ENCODE measurements at places on chromosomes 12 and 14.

GRCh38 chr12:27064397-27065342, 17.7 kb downstream of the C12orf71 start:
- no peak for DNase-seq

- DNase-seq = no peak
Observed at GRCh38 chr12:3436461-3437065, 54.4 kb upstream of the PRMT8 start.

- no peak for DNase-seq
Observed at GRCh38 chr14:24196071-24197055, 1.1 kb upstream of the TM9SF1 start.

DNA sequence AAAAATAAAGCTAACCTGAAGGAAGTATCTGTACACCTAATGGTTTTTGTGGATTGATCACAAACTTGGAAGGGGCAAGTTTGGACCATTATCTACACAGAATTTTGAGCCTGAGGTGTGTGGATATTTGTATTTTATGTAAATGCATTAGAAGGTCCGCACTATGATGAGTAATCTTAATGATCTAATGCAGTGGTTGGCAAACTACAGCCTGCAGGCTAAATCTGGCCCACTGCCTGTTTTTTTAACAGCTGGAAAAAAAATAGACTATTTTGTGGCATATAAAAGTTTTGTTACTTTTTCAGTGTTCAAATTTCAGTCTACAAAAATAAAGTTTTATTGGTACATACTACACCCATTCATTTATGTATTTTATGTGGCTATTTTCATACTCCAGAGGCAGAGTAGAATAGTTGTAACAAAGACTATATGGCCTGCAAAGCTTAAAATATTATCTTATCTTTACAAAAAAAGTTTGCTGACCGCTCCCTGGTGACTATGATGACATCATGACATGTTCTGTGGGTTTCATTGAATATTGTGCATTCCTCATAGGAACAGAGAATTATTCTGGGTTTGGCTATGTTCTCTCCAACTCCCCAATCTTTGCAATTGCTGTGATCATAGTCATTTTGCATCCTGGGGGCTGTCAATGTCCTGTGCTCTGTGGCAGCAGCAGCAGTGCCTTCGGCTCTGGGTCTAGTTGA, 962.6 kb upstream of the FBXO33 start:
- DNase-seq = no peak

GRCh38 chr14:49992448-49992847, 99.6 kb downstream of the ARF6 start:
- no peak for DNase-seq

GRCh38 chr14:105411985-105412770, 7.4 kb upstream of the MTA1 start:
- no peak for DNase-seq

GRCh38 chr12:11804130-11804529, 154.7 kb downstream of the ETV6 start:
- no peak for DNase-seq

DNA sequence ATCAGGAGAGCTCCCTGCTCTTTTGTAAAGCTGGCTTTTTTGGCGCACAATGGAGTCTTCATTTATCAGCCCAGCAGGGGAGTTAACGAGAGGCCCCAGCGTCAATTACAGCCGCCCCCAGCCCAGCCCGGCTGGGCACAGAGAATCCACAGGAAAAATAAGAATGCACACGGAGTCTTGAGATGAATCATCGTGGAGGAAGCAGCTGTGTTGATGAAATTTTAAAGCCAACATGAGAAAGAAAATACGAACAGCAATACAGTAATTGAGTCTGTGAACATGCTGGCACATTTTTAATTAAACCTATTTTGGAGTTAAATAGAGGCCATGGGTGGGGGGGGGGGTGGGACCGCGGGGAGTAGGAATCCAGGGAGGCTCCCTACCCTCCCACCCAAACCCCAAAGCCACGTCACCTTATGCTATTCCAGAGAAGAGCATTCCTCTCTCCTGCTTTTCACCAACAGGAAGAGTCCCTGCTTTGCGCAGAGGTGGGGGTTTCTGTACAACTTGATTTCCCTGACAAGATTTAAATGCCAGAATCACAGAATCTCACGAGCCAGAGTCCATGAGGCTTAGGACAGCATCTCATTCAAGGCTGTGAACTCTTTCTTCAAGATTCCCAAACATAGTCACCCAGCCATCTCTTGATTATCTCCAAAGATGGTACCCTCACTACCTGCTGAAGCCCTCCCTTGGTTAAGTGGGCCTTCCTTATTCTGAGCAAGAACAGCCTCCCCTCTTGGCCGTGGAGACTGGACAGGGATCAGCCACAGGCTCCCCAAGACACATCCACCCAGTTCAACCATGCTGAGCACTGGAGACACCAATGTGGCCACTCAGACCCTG, 50.3 kb downstream of the CCNK start:
- no peak for DNase-seq

DNA sequence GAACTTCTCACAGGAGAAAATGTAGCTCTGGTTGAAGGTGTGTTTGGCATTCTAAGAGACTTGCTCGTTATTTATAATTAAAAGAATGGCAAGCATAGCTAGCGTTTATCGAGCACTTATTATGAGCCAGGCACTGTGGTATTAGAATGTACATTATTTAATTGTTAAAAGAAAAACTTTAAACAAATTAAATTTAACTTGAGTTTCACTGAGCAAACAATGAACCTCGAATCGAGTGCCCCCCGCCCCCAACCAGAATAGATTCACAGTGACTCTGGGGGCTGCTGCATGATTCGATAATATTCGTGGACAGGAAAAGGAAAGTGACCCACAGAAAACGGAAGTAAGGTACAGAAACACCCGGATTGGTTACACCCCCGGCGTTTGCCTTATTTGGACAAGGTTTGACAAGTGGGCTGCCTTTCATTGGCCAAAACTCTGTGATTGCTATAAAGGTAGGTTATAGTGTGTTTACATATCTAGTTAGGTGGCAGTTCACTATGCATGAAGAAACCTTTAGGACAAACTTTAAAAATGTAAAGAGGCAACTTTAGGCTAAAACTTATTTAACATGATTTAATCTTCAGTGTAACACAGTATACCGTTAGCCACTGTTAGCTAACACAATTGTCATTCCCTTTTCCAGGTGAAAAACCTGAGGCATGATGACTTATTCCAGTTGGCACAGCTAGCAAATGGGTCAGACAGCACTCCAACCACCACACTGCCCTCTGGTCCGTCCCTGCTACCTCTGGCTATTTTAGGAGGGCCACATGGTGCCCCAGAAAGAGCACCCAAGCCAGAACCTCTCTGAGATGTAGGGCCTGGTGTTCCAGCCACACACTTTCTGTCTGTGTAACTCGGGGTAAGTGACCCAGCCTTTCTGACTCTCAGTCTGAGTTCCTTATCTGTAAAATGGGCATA, 7.1 kb downstream of the SCNN1A start:
- no peak for DNase-seq

DNA sequence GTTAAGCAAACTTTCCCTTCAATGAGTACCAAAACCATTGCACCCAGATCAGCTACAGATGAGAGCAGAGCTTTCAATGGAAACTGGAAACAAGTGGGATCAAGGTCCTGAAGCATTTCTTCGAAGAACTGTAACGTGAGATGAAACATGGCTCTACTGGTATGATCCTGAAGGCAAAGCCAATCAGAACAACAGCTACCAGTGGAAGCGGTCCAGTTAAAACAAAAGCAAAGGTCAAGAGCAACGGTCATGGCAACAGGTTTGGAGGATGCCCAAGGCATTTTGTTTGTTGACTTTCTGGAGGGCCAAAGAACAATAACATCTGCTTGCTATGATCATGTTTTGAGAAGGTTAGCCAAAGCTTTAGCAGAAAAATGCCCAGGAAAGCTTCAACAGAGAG, 137.9 kb upstream of the CPSF6 start:
- no peak for DNase-seq

DNA sequence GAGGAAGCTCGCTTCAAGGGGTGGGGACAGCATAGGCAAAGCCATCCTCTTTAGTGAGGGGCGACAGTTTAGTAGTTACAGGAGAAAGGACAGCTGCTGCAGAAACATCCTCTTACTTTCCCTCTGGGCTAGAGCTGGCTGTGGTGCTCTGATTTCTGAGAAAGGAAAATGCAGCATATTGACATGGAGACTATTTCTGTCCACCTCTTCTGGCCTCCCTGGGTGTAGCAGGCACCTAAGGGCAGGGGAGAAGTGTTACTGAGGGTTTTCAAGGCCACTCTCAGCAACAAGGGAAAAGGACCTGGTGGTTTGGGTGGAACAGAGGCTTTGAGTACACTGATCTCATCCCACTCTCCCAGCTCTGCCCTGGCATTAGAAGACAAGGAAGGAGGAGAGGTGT, 40.0 kb upstream of the CTDSP2 start:
- DNase-seq = no peak

DNA sequence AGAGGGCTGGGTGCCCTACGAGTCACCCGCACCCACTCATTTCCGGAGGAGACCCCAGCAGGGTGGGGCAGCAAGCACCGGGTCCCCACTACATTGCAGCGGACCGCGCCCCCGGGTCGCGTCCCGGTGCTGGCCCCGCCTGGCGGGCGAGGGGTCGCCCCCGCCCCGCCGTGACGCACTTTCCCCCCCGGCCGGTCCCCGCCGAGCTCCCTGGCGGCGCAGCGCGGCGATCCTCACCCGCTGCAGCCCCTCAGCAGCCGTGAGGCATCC, 106.1 kb downstream of the PRICKLE1 start:
- no peak for DNase-seq

DNA sequence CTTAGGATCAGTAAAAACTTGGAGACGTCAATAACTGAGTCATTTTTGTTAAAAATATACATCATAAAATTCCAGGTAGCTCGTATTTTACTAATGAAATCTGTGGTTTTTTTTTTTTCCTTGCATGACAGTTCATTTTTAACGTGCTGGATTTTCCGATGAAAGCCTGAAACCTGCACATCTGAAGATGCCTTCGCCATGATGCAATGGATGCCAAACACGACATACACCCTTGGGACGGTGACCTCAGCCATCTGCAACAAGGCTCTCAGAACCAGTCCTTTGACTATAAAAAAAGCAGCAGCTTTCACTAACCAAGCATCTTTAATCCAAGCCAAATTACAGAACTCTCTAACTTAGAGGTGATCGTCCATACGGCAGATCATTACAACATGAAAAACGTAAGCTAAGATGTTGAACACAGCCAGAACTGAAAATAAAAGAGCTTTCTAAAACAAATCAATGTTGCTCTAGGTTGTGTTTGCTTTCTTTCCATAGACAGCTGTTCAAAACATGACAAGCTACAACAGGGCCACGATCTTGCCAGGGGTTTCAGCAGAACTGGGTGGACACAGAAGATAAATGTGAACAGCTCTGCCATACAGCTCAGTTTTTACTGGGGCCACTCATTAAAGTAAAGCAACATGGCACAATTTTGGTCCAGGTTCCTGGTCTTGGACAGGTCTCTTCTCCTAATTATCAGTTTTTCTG, 7.8 kb downstream of the NIN start:
- DNase-seq = no peak

DNA sequence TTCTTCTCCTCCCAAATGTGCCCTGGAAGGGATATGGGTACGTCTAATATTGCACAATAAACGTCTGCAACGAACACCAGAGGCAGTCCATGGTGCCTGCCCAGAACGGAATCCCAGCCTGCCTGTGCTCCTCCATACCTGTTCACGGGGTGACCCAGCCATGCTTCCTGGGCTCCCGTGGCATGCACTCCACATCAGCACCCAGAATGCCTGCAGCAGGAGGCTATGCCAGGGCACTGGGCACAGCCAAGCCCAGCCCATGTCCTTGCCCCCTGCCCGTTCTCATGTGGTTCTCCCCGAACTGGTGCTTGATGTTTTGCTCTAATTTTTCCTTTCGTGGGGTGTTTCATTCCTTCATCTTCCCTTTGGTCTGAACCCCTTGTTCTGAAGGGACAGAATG, 404.3 kb downstream of the BCL11B start:
- no peak for DNase-seq

GRCh38 chr12:82225871-82226270, 132.3 kb downstream of the CCDC59 start:
- DNase-seq = no peak

DNA sequence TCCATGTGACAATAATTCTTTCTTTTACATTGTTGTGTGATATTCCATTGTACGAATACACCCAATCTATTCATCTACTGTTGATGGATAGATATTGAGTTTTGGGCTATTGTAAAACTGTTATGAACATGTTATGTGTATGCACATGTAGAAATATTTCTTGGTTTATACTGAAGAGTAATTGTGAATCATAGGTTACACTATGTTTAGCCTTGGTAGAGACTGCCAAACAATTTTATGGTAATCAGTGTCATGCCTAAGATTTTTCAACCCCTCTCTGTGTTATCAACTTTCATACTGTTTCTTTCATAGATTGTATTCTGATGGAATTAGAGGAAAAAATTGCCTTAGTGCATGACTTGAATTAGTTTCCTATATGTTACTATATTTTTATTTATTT, 39.5 kb downstream of the FRMD6 start:
- no peak for DNase-seq

- DNase-seq = no peak
Observed at GRCh38 chr12:18323159-18323558, 61.8 kb downstream of the PIK3C2G start.

- no peak for DNase-seq
Observed at GRCh38 chr14:102608064-102608446, 15.6 kb downstream of the RCOR1 start.

DNA sequence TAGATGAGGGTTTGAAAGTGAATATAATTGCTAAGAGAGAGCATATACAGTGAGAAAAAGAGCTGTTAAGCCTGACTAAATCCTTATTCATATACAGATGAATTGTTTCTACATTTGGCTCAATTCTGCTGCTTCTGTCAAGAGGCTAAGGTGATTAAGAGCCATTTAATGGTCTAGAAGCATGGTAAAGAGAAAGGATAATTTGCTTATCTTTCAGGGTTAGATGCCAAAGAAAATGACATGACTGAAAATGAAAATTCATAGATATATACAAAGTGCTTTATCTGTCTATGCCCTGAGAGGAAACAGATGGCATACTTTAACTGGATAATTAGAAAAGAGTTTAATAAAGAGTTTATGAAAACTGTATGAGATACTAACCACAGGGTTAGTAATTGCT, 834.9 kb downstream of the SLC6A15 start:
- no peak for DNase-seq

DNA sequence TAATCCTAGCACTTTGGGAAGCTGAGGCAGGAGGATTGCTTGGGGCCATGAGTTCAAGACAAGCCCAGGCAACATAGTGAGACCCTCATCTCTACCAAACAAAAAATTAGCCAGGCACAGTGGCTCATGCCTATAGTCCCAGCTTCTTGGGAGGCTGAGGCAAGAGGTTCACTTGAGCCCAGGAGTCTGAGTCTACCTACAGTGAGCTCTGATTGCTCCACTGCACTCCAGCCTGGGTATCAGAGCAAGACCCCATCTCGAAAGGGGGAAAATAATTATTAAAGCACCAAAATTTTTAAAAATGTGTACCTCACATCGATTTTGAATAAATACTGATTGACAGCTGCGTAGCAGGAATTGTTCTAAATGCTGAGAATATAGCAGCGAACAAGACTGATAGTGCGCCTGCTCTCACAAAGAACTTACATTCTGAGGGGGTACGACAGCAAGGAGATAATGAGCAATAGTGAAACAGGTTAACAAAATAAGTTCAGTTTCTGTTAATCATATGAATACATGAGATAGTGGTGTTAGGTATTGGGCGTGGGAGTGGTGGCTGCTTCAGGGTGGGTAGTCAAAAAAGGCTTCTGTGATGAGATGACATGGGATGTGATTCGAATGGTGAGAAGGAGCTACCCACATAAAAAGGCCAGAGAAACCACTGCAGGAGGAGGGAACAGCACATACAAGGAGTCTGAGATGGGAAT, 19.6 kb downstream of the HCFC2 start:
- no peak for DNase-seq

GRCh38 chr12:8698132-8698851, 501 bp downstream of the RIMKLB start:
- DNase-seq = peak; percentile 43

GRCh38 chr12:19810213-19810612, 370.9 kb downstream of the AEBP2 start:
- no peak for DNase-seq
